ENCODE measurements at places on chromosomes 6 and 20. TPM values are rescaled to one million over a fixed set of nuclear protein-coding genes. Genes with fewer than 3 reads are reported as not detected.

DNA sequence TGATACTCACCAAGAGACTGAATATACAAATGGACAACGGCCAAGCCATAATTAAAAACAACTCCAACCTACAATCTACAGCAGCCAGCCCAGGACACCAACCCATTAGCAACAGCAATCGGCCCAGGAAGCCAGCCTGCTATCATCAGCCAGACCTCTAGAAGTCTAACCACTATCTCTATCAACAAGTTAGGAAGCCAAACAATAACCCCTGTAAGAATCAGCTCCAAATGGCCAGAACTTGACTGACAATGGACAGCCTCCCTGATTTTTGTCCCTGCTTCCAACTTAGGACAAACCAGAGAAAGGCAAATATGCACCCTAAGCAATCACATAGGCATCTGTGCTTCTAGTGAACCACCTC, 511.8 kb upstream of the JARID2 start:
- no peak for DNase-seq

HDGFL1 gene
- total RNA-seq, result not detected

DNA sequence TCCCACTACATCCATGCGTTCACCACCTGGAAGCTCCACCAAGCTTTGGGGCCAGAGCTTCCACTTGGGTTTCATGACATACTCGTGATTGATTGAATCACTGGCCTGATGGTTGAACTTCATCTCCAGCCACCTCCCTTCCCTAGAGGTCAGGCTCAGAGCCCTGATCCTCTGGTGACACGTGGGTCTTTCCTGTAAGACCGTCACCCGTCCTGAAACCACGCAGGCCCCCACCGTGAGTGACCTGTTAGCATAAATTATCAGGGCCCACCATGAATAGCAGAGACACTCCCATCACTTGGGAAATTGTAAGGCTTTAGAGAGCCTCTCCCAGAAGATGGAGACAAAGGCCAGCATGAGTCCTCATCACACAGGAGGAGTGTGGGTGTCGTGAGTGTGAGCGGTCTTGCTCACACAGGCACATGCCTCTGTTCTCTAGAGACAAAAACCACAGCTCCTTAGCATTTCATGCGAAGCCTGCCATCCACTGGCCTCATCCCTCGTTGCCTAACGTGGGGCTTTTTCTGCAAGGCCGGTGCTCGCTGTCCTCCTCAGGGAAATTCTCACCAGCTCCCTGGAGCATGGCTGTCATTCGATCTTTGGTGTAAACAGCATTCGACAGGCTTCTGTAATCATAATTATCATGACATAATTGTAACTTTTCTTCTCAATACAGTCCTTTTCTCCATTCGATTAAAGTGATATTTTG, 65.1 kb upstream of the DUSP22 start:
- peak; percentile 48 for DNase-seq

ARG1 gene
- not detected for total RNA-seq

- no peak for DNase-seq
Observed at GRCh38 chr20:63254232-63254605, at the start of gene NKAIN4. NKAIN4 (minus strand) TSS chr20:63254463; CDS start chr20:63254450, 13 bp downstream.

DNA sequence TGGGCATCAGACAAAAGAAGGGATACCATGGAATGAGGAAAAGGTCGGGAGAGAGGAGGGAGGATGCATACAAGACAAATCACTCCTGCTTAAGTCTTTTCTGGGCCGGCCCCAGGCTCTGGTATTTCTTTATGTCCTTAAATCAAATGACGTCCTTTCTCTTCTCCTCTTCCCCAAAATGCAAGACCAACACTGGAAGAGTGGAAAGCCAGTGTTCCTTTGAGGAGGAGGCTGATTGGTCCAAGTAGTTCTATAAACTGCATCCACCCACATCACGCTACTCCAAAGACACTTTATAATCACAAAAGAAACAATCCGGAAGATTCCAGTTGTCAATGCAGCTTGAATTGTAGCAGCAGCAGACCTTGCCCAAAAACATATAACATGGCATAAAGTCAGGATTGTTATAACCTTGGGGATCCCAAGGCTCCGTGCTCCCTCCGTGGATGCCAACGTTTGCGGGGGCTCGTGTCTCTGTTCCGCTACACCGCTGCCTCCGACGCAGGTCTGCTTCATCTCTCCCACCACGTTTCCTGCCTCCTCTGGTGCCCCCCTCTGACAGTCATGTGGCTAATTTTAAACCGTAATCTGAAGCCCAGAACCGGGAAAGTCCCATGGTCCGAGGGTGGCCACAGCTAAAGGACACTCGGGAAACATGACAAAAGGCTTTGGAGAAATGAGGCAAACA, 47.1 kb downstream of the MCUR1 start:
- peak; percentile 72 for DNase-seq

DNA sequence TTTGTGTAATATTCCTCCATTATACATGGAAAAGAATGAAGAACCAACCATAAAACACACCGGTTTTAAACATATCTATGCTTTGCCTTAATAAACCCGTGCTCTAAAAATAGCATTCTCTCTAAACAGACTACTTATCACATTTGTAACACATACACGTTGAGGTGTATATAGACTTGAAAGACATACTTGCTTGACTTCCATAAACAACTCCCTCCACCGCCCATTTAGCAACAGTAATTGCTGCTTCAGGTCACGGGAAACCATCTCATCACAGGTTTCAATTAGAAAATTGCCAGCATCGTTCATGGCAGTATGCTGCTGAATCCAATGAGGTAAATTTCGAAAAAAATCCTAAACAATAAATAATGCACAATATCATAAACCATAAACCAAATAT, 174.0 kb downstream of the SYNE1 start:
- DNase-seq, result no peak

DNA sequence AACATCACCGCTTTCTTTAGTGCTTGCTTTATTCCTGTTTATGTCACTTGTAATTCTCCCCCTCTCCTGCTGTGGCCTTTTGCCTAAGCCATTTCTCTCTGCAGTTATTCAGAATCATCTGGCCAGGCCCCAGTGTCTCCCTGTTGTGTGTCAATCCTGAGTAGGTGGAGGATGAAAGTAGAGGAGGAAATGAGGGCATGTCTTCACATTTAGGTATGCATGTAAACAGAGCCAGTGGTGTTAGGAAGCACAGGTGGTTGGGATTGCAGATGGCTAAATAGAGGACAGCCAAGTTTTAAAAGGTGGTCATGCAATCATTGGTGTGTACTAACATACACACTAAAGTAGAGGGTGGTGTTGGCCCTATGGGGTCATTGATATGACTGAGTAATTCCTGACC, 5.2 kb downstream of the PRSS35 start:
- DNase-seq, result no peak

DNA sequence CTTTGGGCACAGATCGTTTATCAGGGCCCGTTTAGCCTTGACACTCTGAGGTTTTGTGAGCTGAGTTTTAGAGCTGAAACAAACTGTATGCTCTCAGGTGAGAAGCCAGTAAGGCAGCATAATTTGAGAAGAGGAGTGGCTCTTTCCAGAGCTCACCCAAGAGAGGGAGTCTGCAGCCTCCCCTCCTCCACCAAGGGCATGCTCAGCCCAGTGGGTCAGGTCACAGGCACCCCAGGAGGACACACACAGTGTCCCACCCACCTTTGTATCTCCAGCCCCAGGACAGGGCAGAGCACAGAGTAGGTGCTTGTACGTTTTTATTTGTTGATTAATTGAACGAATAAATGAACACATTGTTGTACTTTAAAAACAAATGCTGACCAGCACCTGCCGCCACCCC, 3.4 kb downstream of the TSPO2 start:
- DNase-seq, result no peak

DNA sequence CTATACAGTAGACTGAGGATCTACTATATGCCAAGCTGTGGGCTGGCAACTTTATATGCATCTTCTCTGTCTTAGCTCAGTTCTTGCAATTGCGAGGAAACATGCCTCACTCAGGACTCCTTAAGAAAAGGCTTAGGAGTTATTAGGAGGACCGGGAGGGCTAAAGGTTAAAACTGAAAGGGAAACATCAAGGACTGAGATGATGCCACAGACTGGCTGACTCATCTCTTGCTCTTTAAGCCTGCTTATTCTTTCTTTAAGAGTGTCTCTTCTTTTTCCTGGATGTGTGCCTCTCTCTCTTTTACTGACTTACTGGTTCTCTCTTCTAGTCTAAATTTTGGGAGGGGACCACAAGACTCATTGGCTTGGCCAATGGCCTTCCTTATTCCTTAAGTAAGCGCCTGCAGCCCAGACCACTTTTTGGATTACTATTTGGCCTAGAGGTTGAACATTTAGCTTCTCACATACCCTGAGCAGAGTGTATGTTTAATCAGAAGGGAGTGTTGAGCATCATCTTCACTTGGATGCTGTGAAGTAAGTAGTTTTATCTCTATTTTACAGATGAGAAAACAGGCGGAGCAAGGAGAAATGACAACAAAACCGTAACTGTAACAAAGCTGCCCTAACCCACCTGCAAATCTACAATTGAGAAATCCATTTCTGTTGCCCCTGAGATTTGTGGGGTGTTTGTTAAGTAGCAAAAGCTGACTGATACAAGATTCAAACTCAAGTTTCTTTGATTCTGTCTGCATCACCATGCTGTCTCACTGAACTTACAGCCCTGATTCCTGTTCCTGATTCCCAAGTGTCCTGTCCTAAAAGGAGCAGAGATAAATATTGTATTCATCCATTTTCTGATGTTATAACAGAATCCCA, 7.2 kb upstream of the SDC4 start:
- peak; percentile 86 for DNase-seq

GRCh38 chr6:158501360-158502262, 58.3 kb upstream of the TMEM181 start:
- DNase-seq, result no peak

CDKAL1 gene
- 10.8 TPM for total RNA-seq

DNA sequence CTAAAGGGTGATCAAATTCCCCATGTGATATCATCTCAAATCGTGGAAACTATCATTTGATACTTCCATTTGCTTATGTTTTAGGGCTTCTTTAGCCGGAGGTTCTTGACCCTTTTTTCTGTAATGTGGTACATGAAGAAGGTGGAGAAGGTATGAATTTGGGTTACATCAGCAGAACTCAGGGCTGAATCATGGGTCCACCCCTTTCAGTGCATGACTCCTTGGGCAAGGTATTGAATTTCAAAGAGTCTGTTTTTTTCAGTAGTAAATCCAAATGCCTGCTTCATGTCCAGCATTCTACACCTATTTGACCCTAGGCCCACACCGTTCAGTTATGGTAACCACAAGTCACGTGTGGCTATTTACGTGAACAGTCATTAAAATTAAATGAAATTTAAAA, 30.6 kb upstream of the QKI start:
- DNase-seq, result peak; percentile 60

GRCh38 chr20:45926731-45927070, 7.8 kb upstream of the PCIF1 start:
- DNase-seq, result no peak

DNA sequence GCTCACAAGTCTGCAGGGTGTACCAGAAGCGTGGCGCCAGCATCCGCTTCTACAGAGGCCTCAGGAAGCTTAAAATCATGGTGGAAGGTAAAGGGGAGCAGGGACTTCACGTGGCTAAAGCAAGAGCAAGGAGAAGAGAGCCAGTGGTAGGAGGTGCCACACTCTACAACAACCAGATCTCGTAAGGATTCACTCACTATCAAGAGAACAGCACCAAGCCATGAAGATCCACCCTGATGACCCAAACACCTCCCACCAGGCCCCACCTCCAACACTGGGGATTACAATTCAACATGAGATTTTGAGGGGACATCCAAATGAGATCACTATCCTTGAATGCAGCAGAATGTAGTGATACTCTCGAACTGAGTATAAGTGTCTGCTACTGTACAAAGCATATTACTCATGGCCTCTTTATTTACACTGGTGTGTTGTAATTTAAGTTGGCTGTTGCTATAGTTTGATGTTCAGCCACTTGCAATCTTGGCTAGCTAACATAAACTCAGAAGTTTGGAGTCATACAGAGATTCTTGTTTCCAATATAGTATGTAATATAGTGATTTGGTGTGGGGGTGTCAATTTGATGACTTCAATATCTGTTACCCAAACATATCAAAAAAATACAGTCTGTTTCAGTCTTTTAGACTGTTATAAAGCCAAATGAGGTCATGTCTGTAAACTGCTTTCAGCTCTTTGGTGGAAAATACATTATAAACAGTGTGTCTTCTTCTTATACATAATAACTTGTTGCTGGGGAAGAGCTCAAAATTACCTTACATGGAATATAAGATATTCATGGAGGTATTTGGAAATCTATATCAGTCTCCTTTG, 39.4 kb upstream of the MYLIP start:
- peak; percentile 58 for DNase-seq

DNA sequence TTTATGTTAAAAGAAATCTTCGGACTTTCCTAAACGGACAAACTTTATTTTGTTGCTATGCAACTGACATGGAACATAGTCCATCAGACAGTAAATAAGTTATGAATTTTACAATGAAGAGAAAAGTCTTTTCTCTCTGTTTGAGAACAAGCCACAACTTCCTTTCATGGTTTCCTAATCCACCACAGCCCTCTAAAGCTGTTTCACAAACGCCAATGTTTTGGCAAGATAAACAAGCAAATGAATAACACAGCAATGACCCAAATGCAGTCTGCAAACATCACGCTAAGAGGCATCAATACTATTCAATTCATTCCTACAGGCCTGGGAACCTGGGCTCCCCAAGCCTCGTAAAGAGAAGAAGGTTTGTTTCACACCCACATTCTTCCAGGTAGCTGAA, 60.4 kb downstream of the HAO1 start:
- DNase-seq, result peak; percentile 39

Measured in GM23248 (cell line).